ENCODE measurements at places on chromosomes 7 and 10.

- no peak for DNase-seq
Observed at GRCh38 chr7:141234335-141235105, 160.7 kb downstream of the TMEM178B start.

GRCh38 chr10:49666685-49667084 is 12.8 kb upstream of the C10orf53 start:
- DNase-seq, result no peak

GRCh38 chr10:49076741-49077521 is 38.4 kb downstream of the VSTM4 start:
- no peak for DNase-seq

DNA sequence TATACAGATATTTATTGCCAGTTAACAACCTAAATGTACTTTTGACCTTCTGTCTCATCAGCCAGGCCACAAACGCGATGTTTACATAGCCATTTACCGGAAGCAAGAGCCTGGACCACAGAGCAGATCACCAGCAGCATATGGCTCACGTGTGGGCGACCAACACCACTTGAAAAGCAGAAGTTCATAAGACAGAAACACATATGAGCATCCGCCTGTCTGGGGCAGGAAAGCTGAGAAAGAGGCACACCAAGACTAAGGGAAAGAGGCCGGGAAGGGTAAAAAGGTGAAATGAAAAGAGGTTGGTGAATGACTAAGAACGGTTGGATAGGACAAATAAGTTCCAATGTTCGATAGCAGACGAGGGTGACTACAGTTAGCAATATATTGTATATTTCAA is 1.3 kb downstream of the ABCB1 start:
- no peak for DNase-seq

- DNase-seq, result no peak
Observed at GRCh38 chr7:130276796-130277762, 10.4 kb downstream of the CPA2 start.

- DNase-seq, result no peak
Observed at GRCh38 chr7:65974191-65974801, 7.7 kb downstream of the GUSB start.

- DNase-seq, result no peak
Observed at GRCh38 chr7:26447116-26447515, 155.5 kb downstream of the SNX10 start.

DNA sequence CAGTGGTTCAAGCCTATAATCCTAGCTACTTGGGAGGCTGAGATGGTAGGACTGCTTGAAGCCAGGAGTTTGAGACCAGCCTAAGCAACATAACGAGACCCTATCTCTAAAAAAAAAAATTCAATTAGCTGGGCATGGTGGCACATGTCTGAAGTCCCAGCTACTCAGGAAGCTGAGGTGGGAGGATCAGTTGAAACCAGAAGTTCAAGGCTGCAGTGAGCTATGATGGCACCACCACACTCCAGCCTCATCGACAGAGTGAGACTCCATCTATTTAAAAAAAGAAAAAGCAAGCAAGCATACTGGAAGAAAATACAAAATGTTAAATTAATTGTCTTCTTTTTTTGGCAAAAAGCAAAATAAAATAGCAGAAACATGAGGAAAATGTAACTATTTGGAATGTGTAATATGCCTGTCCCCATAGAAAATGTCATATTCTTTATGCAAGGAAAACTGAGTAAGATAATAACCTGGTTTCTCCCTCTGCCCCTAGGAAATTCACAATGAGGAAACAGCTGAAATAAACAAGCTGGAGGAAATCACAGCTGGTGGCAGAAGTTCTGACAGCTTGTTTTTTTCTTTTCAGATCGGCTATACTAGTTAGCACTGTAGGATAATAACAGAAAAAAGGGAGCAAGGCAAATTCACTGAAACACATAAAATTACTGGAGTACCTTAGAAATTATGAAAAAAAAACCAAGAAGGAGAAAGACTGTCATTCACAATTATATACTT is 48.5 kb downstream of the HERPUD2 start:
- no peak for DNase-seq

GRCh38 chr7:117143580-117143979 is 179.3 kb downstream of the WNT2 start:
- DNase-seq, result no peak

- DNase-seq, result no peak
Observed at GRCh38 chr7:47905076-47905920, 43.0 kb downstream of the PKD1L1 start.

DNA sequence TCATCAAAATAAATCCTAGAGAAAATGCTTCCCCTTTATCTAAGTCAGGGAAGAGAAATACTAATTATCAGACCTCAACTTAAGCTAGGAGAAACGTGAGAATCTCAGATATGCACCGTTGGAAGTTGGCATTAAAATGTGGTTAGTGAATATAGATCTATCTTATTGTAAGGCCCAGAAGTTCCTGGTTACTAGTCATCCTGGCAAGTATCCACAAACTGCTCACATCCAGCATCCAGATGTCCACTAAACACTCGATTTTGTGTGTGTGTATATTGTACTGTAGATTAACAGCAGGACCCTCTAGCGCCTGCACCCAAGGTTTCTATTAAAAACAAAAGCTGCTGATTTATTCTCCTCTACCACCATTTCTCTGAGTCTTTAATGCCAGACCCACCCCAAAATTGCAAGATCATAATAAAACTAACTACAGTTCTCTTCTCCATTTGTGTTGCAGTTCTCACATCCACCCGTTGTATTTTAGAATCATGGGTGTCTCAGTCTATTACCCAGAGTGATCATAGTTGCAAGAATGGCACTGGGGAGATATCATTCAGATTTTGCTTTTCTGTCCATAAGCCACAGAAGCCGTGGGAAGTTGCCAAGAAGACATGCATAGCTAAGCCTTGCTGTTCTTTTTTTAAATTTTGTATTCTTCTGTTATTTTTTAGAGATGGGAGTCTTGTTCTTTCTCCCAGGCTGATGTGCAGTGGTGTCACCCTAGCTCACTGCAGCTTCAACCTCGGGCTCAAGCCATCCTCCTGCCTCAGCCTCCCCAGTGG is 165.4 kb downstream of the KIAA1217 start:
- DNase-seq, result no peak

DNA sequence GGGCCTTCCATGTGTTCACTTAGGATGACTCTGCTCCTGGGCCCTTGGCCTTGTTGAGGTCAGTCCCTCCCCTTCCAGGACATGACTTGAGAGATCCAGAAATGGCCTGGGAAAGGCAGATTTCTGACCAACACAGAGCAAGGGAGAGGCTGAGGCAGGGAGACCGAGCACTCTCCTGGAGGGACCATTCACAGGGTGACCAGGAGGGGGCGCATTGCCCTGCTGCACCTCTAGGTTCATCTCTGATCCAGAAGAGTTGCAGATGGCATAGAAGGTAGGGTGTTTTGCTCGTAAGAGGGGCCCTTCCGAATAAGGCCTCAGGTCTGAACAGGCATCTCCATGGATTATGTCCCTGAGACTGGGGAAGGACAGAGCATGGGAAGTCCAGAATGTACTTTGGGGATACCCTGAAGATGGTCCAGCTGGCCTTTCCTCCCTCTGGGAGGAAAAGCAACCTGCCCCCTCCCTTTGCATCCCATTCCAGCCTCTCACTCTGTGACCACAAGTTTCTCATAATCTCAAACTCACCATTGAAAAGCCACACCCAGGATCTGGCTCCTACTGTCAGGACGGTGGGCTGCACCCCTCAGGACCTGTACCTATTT is 6.6 kb downstream of the DMBT1 start:
- no peak for DNase-seq

DNA sequence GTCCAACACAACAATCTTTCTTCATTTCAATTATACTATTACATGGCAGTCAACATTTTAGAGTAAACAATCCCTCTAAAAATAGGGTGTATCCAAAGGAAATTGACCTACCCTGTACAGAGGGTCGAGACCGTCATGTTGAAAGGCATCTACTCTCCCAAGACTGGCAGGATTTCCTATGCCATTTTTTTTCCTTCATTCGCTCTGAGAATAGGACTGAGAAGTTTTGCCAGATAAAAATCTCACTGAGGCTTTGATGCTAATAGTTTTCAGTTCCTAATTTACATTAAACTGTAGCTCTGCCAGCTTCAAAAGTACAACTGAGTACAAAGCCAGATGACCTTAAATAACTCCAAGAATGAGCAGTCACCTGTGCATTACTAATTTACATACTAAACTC is 84.5 kb upstream of the SEMA3C start:
- no peak for DNase-seq

DNA sequence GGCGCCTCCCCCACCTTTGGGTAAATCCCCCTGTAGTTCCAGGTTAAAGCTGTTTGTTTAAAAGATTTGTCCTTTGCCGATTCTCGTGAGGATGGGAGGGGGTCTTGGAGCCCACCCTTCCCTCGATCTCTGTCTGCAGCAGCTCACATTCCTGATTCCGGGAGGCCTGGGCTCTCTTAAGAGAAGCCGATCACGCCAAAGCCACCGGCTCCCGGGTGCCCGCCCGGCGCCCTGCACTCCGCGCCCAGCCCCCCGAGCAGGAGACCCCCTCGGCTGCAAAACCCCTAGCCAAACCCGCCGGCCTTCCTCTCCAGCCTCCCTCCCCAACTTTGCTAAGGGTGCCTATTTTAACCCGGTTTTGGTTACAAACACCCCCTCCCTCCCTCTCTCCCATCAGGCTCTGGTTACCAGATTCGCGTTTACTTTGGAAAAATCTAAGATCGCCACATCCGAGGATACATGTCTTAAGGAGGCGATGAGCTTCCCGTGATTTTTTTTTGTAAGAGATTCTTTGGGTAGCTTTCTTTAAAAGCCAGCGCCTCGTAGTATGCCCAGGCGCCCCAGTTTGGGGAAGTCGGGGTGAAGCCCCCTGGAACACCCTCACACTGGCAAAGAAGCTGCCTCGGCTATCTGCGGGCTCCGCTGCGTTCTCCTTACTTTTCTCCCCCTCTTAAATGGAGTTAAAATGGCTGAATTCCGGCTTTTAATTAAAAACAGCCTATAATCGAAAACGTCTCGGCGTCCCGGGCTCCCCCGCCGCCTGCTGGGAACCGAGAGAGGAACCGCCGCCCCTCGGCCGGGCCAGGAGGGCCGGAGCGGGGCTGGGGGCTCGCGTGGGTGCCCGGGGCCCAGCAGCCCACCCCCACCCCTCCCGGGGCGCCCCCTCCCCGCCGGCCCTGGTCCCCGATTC is 983 bp downstream of the TNRC18 start:
- DNase-seq, result no peak

DNA sequence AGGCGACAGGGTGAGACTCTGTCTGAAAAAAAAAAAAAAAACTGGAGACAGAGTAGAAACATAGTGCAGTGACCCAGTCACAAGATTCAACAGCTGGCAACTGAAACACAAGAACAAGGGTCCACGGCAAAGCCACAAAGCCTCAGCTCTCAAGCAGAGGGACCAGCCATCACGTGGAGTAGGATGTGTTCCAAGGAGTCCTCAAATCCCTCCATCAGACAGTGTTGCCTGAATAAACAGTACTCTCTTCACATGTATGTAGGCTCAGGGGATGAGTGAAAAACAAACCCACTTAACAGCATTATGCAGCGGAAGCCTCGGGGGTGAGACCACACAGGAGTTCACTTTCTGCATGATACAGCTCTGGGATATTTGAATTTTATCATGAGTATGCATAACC is 62.0 kb downstream of the SLIT1 start:
- no peak for DNase-seq

GRCh38 chr10:86727470-86727869 is 28.9 kb upstream of the BMPR1A start:
- no peak for DNase-seq

GRCh38 chr10:71534568-71535194 is 138.0 kb downstream of the CDH23 start:
- DNase-seq, result no peak
